ENCODE measurements at places on chromosomes 12 and 14.

GRCh38 chr14:22423958-22424357, 165.1 kb downstream of the DAD1 start:
- DNase-seq, result peak; percentile 78

GRCh38 chr14:106844608-106845285, 1318.4 kb downstream of the TMEM121 start:
- peak; percentile 93 for DNase-seq

DNA sequence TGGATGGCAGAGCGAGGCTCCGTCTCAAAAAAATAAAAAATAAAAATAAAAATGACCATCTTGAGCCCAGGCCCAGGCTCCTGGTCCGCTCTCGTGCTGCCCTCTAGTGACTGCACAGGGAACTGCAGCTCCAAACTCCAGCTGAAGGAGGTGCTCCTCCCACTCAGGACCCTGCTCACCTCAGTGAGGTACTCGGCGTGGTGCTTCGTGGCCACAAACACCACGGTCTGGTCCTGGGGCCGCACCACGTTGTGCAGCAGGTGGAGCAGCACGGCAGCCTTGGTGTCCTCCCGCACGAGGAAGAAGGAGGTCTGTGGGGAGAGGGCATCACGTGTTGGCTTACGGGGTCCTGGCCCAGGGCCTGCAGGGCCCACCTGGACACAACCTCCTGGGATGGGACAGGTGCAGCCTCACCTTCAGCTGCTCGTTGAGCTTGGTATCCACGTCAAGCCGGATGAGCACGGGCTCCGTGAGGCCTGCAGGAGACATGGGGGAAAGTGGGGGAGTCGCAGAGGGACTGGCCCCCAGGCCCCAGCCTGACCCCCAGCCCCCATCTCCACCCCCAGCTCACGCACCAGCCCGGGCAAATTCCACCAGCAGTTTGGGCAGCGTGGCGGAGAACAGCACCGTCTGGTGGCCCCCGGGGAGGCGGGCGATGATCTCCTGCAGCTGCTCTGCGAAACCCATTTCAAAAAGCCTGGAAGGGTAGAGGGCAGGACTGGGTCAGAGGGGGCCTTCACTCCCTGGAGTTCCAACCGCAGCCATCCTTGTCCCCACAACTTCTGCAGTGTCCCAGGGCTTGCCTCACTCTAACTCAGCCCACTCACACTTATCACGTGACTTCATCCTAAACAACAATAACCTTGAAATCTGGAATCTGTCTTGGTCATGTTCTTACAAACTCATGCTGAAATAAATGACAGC, 10.6 kb downstream of the DDX54 start:
- DNase-seq, result peak; percentile 82

- peak; percentile 27 for DNase-seq
Measured at GRCh38 chr14:33734387-33734786, 216.5 kb downstream of the EGLN3 start.

- DNase-seq, result no peak
Measured at GRCh38 chr14:88605594-88605993, 42.8 kb downstream of the ZC3H14 start.
